ENCODE measurements at places on chromosomes 16 and 17.

DNA sequence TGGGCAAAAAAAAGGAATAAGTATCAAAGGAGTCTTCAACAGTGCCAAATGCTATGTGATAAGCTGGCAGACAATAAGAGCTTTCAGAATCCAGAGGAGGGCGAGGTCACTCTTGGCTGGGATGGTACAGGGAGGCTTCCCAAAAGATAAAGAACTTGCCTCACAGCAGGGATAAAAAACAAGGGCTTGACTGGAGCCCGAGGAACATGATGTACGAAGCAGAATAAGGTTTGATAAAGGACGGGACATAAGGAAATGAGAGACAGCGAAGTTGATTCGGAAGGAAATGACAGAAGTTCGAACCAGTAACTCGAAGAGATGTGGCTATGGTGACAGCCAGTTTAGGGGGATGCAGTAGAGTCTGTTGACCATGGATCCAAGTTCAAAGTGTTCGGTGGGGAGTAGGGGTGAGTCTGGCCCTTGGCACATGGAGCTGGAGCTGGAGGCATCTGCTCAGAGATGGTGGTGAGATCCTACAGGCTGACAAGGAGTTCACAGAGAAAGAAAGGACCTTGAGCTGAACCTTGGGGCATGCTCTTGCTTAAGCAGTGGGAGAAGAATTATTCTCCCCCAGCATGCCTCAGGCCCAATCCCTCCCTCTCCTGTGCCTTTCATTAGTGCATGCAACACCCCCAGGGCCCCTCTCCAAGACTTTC, 137.6 kb upstream of the RCVRN start:
- DNase-seq, result no peak

DNA sequence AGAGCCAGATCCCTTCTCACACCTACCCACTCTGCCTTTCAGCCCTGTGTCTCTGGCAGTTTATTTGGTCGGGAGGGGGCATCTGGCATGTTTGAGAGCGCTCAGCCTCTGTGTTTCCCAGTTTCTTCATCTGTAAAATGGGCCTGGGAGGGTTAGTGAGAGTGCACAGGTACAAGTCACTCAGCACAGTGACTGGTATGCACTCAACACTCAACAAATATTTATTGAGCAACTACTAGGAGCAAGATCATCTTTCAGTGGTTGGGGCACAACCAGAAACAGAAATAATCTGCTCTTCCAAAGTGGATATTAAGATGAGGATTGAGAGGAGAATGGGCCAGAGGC, 13.7 kb upstream of the SRCIN1 start:
- no peak for DNase-seq

DNA sequence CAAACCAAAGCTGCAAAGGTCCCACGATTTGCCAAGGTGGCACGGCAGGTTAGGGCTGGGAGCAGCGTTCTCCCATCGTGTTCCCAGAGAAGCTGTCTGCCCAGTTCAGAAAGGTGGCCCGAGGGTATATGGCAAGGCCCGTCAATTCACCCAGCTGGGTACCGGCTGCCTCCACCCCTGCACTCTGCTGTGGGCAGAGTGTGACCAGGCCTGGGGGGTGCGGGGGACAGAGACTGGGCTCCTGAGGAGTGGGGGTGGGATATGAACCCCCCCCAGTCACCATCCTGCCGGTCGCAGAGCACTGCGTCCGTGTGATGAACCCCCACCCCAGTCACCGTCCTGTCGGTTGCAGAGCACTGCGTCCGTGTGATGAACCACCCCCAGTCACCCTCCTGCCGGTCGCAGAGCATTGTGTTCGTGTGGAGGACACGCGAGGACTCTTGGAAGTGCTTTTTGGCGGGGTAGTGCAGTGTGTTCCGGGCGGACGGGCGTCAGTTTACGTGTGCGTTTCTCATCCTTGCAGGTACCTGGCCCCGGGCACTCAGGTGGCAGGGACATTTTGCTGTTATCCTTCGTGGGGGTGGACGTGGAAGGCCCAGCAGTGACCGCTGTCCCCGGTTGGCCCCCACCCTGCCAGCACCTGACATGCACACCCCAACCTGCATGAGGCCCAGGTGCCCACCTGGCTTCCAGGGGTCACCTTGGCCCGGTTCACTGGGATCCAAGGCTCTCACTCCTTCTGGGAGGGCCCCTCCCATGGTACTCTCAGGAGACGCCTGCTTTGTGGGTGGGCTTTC, 2.7 kb upstream of the FASN start:
- DNase-seq, result no peak

- no peak for DNase-seq
Observed at GRCh38 chr17:79180358-79181005, 105.9 kb downstream of the ENGASE start.

- DNase-seq, result no peak
Observed at GRCh38 chr17:67863624-67864247, 38.4 kb downstream of the BPTF start.

All from SW 1271 (cell line).